NCI-H510A (cell line): ENCODE measurements at places on chromosomes 3 and 15.
A peak's percentile ranks its signal among the peaks of the same experiment; 100 is the strongest.

GRCh38 chr3:17431004-17431403 lies 311.4 kb downstream of the TBC1D5 start:
- no peak for DNase-seq

DNA sequence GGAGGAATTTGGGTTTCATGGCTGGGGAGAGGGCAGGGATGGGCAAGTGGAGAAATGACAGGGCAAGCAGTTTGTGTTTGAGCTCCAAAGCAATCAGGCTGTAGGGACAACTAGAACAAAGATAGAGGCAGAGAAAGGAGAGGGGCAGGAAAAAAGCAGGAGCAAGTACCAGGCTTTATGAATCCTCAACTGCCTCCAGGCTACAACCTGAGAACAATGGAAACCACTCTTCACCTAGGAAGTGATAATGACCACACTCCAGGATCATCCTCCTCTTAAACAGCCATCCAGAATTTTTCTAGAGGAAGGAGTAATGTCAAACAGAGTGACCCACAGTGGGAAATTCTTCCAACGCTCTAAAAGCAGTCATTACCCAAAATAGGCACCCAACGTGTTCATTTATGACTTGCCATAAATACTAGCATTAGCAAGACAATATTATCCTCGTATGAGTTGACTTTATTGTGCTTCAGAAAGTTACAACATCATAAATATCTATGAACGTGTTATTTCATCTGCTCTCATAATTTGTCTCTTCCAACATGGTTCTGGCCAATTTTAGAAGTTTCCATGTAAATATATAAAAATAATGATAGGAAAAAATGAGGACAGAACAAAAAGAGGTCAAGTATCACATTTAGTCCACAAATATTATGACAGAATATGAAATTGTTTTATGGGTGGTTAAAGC lies 50.5 kb downstream of the TNFAIP8L3 start:
- no peak for DNase-seq

- DNase-seq, result no peak
These were observed 655.8 kb downstream of the AGBL1 start for GRCh38 chr15:86735247-86736040.

- no peak for DNase-seq
These were observed 212.6 kb downstream of the CDIN1 start for GRCh38 chr15:36791844-36792571.

DNA sequence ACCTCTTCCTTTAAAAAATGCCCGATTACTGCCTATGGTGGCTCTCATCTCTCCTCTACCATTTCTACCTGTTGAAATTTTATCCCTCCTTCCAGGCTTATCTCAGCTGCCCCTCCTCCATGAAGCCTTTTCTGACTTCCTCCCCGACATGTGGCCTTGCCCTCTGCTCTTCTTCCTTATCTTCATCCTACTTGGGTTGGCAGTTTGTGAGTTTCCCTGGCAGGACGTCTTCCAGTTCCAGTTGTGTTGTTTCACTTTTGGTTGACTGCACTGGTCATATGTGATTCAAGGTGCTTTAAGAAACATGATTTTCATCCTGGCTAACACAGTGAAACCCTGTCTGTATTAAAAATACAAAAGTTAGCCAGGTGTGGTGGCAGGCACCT lies 4.4 kb downstream of the DLL4 start:
- DNase-seq, result no peak

- DNase-seq, result no peak
These were observed 24.3 kb downstream of the VIPR1 start for GRCh38 chr3:42526616-42527367.

DNA sequence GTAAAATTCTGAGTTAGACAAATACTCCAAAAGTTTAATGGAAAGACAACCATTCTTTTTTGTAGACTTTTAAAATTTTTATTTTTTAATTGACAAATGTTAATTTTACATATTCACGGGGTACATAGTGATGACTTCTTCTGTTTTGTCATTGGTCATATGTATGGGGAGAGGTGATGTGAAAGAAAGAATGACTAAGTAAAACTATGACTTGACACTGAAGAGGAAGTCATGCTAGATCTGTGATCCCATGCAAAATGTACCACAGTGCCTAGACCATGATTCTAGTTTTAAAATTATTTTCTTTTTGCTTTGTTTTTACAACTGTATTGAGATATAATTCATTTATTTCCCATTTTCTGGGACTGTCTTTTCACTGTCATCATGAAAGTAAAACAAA lies 281.6 kb downstream of the MBNL1 start:
- DNase-seq, result no peak

GRCh38 chr15:70494852-70495571 lies 268.3 kb downstream of the UACA start:
- no peak for DNase-seq

DNA sequence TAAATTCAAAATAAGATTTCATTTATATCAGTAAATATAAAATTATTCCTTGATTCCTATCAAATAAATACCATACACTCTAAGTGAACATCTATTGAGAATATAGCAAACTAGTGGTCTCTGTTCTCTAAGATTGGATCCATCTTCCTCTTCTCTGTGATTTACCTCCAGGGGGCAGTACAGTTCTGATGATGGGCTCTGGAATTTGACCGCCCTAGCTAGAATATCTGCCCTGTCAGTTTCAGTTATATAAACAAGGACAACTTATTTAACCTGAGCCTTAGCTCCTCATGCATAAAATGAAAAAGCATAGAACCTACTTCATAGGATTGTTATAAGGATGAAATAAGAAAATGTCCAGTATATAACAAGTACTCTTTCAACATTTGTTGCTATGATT lies 171.1 kb upstream of the CCDC54 start:
- no peak for DNase-seq

- DNase-seq, result no peak
These were observed 220.0 kb downstream of the FAM43A start for GRCh38 chr3:194905696-194906095.

GRCh38 chr3:146093896-146094295 lies 67.1 kb downstream of the PLOD2 start:
- DNase-seq, result no peak

- no peak for DNase-seq
These were observed 54.3 kb downstream of the SMAD6 start for GRCh38 chr15:66756295-66756694.

GRCh38 chr3:70179111-70179510 lies 133.3 kb downstream of the MDFIC2 start:
- no peak for DNase-seq

GRCh38 chr3:64176461-64176996 lies 48.7 kb downstream of the PRICKLE2 start:
- DNase-seq, result no peak

DNA sequence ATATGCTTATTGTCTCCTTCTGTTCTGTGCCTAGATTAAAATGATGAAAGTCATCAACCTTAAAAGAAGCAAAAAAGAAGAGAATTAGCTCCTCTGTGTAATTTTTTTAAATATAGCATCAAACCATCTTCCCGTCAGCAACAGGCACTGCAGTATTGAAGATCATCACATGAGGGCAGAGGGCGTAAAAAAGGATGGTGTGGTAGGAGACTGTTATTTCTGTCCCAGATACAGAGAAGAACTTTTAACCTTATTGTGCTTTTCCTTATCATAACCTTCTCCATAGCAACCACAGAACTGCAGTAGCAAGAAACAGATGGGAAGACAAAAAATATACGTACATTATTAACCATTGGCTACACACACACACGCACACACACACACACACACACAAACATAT lies 88.8 kb downstream of the IGSF11 start:
- DNase-seq, result no peak

GRCh38 chr15:39756806-39757522 lies 25.7 kb downstream of the FSIP1 start:
- DNase-seq, result peak; percentile 13

- DNase-seq, result no peak
These were observed 589 bp downstream of the HERC1 start for GRCh38 chr15:63833021-63833696.

GRCh38 chr3:7695049-7695448 lies 806.6 kb upstream of the LMCD1 start:
- DNase-seq, result no peak

DNA sequence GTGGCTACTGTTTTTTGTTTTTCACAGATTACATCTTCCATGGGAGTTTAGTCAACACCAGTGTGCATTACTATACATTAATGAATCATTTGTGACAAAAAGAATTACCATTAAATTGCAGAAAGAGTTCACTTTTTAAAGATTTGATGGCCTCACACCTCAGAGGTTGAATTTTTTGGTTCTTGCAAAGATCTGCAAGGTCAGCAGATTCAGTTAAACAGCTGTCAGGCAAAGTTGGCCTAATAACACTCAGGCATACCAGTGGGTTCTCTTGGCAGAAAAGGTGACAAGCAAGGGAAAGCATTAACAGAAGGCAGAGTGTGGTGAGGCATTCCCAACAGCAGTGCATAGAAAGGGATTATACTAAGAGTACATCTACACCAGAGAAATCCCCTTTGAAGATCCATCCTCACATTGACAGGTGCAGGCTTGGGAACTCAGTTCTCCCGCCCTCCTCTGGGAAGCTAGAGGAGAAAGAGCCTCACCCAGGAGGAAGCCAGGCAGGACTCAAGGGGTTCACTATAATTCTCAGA lies 24.3 kb upstream of the PTX3 start:
- no peak for DNase-seq

DNA sequence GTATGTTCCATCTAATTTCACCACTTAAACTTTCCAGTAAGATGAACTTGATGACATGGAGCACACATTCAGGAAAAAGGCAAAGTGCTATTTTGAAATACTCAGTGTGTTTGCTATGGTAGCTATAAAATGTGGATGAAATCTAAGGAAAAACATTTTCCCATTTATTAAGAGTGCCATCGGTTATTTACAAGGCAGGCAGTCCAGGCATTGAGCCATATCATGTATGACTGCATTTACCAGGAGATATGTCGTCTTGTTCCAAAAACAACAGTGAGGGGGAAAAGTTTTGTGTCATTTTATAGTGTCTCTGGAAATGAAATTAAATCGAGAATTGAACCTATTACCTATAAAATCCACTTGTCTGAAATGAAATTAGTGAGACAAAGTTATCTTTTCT lies 13.7 kb downstream of the ANXA2 start:
- DNase-seq, result no peak

DNA sequence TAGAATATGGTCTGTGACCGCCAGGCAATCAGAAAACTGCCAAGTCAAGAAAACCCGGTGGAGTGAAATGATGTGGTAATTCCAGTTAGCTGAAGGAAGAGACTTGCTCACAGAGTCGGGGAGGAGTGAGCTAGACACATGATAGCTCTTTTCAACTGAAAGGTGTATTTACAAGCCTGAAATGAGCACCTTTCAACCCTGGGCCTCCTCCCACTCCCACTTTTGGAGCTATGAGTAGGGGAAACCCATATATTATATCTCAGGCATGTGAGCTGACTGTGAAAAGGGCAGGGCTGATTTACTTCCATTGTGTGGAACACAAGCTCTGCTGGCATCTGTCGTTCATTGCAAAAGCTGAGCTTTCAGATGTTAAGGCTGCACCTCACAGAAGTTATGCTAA lies 960.2 kb downstream of the TUSC7 start:
- no peak for DNase-seq

GRCh38 chr3:15099364-15100098 lies 583 bp upstream of the RBSN start:
- DNase-seq, result no peak

- no peak for DNase-seq
These were observed 727 bp upstream of the TM2D3 start for GRCh38 chr15:101652786-101653430.

GRCh38 chr15:79924379-79924778 lies 27.6 kb upstream of the MTHFS start:
- no peak for DNase-seq

DNA sequence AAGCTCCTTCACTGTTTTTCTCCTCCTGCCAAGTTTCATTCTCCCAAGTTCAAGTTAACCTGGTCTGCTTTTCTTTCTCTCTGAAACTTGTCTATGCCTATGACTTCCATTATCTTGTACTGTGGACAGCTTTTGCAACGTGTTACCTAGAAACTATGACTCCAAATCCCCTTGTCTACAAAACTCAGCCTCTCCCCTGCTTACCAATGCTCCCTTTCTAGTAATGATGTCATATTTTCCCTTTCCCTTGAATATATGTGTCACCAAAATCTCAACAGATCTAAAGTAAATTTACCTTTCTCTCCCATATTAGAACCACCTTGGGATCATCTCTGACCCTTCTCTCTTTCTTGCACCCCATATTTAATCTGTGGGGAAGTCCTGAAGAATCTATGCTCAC lies 10.5 kb upstream of the ABHD2 start:
- DNase-seq, result no peak

DNA sequence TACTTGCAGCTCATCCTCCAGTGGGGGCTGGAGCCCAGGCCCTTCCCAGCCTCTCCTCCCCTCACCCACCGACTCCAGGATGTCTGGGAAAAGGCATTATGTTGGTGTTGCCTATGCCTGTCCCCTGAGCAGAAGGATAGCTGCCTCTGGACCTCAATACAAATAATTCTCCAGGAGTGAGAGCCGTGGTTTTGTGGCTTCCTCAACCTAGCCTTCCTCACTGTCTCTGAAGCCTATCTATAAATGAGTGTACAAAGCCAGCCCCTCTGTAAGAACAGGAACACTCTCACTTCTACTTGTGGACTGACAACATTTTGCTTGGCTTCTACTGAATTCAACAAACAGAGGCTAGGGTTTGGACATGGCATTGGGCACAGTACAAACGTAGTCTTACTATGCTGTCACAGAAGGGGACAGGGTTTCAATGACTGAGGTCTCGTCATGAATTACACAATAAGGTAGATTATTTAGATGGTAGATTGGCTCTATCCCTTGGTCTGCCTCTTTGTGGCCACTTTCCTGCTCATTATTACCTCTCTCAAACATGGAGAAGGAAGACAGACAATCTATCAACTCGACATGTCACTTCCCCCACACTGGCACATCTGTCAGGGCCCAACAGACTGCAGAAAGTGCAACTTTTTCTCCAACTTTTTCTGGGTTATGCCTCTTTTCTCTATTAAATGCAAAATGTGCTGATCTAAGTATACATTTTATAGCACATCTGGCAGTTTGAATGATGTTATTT lies 82.8 kb upstream of the MEX3B start:
- no peak for DNase-seq

DNA sequence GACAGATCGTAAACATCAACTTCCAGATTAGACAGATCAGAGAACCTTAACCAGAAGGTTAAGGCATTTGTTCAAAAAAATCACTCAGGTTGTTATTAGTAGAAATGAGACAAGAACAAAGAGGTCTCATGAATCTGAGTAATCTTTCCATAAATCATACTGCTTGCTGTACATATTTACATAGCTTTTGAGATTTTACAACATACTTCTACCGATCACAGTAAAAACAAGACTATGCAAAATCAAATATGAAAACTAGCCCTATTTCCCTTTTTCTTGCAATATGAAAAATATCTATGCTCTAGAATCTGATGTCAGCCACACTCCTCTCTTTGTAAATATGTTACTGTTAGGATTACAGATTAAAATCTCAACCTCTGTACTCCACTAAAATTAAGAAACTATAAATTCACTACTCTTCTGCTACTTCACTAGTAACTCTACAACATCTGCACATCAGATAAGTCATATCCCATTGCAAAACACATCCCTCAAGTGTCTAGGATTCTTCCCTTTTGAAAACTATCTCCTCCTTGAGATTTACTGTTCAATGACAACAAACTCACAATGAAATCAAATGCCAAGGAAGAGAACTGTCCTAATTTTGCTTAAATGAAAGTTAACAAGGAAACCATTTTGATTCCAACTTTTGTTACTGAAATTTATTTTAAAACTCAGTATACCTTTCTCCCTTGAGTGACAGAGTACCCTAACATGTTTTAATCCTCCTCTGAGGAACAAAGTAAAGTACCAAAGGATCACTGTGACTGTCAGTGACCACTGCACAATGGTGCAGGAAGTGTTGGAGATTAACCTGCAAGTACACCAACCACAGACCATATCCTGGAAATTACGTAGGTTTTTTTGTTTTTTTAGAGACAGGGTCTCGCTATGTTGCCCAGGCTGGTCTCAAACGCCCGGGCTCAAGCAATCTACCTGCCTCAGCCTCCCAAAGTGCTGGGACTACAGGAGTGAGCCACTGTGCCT lies 12.8 kb downstream of the DCUN1D1 start:
- no peak for DNase-seq
